Stimulated activated CD8-positive, alpha-beta memory T cell treated with anti-CD3 and anti-CD28 coated beads, Interleukin-4, amount 100 ng/mL, for 48 hours (primary cell): ENCODE measurements at places on chromosomes 6 and 20.

DNA sequence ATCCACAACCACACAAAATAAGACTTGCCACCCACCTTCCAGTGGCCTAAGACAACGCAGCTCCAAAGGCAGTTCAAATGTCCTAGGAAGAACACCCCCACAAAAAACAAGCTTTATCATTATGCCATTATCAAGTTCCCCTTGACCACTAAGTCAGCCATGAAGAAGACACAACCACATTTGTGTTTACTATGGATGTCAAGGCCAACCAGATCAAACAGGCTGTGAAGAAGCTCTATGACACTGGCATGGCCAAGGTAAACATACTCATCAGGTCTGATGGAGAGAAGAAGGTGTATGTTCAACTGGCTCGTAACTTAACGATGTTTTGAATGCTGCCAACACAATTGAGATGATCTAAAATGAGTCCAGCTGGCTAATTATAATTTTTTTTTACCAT lies 26.1 kb downstream of the SEC63 start:
- no peak for DNase-seq

DNA sequence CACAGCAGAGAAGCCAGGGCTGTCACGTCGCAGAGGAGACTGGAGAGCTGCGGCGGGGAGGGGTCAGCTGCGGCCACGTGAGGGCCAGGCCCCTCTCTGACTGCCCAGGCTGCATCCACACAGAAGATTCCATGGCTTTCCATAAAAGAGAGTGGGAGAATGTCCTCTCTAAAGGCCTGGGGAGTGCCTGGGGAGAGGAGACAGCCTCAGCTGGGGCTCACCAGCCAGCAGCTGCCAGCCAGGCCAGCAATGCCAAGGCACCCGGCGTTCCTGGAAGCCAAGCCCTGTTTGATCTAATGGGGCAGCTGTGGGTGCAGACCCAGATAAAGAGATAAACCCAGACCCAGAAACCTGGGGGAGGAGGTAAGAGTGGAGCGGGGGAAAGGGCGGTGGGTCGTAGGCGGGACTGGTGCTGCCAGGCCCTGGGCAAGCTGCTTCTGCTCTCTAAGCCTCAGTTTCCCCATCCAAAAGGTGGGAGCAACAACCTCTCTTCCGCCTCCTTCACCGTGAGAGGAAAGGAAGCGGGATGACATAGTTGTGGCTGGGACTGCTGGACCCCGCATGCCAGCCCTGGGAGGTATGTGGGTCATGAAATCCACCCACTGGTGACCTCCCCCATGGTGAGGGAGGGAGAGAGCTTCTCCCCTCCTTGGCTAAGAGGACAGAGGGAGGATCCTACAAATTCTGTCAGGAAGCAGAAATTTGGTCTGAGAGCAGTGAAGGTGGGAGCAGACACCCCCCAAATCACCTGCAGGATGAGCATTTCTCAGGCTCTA lies 3.1 kb upstream of the OSBPL2 start:
- no peak for DNase-seq

DNA sequence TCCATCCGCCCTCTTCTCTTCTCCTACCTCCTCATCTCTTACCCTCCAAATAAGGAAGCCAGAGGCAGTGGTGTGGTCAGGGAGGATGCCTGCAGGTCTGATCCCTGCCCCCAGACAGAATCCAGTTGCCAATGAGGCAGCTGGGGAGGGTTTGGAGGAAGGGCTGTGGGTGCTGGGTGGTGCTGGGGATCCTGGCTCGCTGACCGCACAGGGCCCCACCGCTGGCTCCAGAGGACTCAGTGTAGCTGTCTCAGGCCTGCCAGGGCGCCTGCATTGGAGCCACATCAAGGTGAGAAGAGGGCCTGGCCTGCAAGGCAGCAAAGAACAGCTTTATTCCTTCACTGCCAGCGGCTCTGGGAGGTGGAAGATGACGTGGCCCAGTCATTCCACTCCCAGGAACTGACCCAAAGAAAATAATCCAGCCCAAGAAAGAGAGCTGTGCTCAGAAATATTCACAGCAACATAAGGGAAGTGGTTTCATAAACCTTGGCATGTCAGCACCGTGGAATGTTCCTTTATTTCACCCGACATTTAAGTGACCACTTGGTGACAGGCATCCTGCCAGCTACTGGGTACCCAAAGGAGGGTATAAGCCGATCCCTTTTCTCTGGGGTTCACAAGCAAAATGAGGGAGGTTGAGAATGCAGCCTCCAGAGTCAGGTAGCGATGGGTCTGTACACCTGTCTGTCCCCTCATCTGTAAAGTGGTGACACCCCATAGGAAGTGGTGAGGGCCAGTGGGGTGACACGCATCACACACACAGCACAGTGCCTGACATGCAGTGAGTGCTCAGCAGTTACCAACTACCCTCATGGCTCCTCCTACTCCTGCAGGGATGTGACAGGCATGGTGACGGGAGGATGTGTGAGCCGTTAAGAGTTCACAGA lies 125.1 kb downstream of the SNX5 start:
- peak; percentile 30 for DNase-seq

- no peak for DNase-seq
Measured at GRCh38 chr6:8229915-8230756, 127.8 kb upstream of the EEF1E1 start.

DNA sequence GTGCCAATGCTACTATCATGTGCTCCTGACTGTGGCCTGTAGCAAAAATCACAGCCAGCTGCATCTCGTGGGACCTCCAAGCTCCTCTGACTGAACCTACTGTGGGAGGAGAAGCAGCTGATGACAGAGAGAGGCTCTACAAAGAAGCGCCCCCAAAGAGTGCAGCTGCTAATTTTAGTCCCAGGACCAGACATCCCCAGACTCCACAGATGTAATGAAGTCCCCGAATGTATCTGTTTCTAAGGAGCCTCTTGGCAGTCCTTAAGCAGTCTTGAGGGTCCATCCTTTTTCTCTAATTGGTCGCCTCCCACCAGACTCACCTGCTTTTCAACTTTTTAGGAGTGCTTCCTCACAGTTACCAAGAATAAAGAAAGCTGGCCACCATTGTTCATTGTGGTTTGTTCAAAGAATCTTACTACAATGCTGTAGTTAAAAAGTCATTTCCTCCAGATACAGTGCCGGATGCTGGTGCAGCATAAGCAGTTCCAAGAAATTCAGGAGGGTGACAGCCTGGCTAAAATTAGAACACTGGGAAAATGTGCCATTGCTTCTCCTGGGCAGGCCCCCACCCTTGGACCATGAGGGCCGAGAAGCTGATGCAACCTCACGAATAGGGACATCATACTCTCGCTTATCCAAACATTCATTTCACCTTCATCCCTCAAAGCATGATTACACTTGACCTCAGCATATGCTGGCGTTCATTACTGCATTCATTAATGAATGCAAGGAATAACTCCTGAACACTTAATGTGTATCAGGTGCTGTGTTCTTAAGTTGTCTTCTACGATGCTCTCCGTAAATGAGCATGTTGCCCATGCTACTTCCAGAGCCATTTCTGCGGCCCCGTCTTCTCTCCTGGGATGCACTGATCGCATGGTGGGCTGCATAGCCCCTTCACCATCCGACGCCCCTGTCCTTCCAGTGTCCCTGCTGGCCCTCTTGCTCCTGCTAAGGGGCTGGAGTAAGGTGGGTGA lies 66.4 kb downstream of the LY86 start:
- DNase-seq, result peak; percentile 61

DNA sequence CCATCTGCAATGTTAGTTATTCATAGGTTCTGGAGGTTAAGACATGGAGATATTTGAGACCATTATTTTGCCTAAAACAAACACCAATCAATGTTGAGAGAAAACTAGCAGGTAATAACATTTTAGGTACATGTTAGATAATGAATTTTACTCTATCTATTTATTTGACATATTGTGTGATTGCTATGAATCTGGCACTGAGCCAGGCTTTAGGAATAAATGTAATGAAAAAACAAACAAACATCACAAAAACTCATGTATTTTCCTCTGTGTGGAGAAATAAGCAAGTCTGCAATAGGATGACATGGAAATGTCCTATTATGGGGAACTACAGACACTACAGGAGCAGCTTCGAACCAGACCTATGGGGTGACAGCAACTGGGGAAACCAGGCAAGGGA lies 57.8 kb downstream of the OPN5 start:
- DNase-seq, result no peak

DNA sequence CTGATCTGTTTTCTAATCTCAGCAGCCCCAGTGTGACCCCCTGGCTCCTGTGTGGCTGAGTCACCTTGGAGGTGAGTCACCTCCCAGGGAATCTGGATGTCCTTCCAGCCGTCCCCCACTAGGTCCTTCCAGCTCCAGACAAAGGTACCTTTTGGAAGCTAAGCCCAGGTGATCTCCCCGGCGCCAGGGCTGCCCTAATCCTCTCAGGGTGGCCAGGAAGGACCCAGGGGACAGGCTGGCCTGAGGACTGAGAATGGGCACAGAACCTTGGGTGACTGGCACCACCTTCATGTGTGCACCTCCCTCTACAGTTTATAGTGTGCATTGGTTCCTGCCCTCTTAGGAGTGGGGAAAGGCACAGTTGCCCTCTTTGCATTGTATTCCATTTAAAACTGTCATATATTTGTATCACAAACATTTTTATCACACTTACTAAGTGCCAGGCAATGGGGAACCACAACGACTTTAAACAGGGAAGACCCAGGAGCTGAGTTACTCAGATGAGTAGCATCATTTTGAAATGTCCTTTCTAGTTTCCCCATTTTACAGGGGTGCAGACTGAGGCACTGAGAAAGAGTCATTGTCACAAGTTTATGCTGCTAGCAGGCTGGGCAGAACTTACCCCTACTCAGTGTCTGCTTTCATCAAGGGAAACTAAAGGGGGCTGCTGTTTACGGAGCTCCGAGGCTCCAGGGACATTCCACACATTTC lies 2.6 kb upstream of the BPIFB4 start:
- DNase-seq, result no peak

GRCh38 chr20:48784273-48784641 lies 43.5 kb downstream of the PREX1 start:
- no peak for DNase-seq

GRCh38 chr6:52020945-52021570 lies 66.4 kb downstream of the PKHD1 start:
- DNase-seq, result no peak

GRCh38 chr20:15336011-15336410 lies 998.6 kb upstream of the FLRT3 start:
- DNase-seq, result no peak

- no peak for DNase-seq
Measured at GRCh38 chr6:52536424-52536916, 40.4 kb downstream of the TRAM2 start.

DNA sequence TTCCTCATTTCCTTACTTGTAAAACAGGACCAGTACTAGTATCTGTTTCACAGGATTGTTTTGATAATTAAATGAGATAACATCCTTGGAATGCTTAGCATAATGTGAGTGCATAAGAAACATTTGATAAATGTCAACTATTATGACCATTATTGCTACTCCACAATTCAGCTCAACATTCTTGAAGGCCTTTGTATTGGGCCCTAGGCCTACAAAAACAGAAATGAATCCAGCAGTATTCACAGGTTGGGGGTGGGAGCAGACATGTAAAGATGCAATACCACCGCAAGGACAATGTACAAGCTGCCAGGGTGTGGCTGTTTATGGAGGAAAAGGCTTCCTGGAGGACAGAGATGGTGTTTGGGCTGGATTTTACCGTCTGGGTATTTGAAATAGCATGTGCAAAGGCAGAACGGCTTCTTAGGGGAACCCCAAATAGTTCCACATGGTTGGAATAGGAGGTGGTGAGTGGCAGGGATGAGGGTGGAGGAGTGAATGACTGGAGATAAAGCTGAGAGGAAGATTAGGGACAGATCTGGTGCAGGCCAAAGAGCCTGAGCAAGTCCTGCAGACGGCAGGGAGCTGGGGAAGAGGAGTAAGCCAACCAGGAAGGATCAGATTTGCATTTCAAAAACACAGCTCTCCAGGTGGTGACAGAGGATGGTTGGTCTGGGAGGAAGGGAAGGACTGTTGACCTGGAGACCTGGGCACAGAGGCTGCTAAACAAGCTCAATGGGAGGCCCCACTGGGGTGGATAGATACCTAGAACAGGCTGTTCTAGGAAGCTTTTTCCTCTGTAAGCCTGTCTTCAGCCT lies 57.0 kb upstream of the EPB41L1 start:
- no peak for DNase-seq

- peak; percentile 66 for DNase-seq
Measured at GRCh38 chr6:33419580-33420490, at the start of gene SYNGAP1. Gene SYNGAP1, plus strand, starts transcription at chr6:33420065. Its CDS starts 200 bp downstream, at chr6:33420265.

GRCh38 chr6:112149719-112150263 lies 62.4 kb downstream of the FAM229B start:
- no peak for DNase-seq

DNA sequence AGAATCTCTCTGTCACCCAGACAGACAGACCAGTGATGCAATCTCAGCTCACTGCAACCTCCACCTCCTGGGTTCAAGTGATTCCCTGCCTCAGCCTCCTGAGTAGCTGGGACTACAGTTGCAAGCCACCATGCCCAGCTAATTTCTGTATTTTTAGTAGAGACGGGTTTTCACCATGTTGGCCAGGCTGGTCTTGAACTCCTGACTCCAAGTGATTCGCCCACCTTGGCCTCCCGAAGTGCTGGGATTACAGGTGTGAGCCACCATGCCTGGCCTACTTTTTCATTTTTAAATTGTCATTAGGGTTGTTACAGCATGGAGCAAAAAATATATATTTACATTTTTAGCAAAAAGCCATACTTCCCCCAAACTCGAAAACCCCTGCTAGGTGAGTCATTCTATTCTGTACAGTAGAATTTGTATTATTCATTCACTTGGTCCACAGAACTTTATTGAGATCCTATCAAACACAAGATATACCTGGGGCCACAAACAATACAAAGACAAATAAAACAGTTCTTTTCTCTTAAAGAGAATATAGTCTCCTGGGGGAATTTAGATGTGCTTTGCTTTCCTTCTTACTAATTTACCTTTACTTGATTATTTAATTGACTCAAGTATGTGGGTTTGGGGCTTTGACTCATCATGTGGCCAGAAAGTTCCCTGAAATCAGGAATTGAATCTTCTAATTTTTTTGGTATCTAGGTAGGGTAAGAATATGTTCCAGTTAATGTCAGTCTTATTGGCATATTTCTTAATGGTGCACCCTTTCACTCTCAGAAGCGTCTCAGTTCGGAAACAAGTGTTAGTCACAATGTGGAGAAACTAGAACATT lies 16.6 kb upstream of the CCND3 start:
- DNase-seq, result no peak

DNA sequence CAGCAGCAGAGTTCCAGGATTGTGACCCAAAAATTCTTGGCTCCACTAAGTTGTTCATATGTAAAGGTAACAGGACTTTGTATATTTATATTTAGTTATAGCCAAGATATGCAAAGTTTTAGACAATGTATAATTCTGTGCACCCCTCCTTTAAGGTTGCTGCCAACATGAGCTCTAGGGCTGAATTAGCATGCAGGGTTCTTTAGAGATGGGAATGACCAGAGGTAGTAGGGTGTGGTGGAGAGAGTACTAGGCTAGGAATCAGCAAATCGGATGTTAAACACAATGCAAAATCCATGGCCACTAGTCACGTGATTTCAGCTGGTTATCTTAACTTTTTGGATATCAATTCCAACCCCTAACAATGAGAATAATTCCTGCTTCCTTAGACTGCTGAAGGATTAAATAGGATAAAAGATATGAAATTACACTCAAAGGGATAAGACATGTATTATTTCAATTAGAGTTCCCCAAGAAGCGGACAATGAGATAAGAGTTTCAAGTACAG lies 260.3 kb upstream of the RNF24 start:
- DNase-seq, result no peak
